H9 (cell line): ENCODE measurements at places on chromosomes 2 and 18.

DNA sequence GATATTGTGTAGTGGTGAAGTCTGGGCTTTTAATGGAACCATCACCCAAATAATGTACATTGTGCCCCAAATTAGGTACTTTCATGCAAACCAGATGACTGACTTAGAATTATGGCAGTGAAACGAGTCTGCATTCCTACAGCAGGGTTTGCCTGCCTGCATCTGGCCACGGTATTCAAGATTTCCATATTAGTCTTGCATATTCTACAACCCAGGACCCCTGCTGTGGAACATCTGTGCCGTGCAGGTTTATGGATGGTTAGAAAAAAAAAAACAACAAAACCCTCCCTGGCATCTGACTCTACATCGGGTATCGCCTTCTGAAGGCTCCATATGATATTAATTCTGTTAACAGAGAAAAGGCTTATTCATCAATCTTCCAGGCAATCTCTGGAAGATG, 394.8 kb downstream of the DCDC2C start:
- no peak for DNase-seq

GRCh38 chr2:240721596-240722180, 30.0 kb downstream of the AQP12A start:
- DNase-seq = no peak

- DNase-seq = no peak
These were observed 844.9 kb upstream of the CRIM1 start for GRCh38 chr2:35510636-35511035.

- DNase-seq = peak; percentile 83
These were observed 532 bp upstream of the YES1 start for GRCh38 chr18:812376-813171.

- peak; percentile 62 for DNase-seq
These were observed 193.4 kb downstream of the TDRD15 start for GRCh38 chr2:21317131-21317530.

DNA sequence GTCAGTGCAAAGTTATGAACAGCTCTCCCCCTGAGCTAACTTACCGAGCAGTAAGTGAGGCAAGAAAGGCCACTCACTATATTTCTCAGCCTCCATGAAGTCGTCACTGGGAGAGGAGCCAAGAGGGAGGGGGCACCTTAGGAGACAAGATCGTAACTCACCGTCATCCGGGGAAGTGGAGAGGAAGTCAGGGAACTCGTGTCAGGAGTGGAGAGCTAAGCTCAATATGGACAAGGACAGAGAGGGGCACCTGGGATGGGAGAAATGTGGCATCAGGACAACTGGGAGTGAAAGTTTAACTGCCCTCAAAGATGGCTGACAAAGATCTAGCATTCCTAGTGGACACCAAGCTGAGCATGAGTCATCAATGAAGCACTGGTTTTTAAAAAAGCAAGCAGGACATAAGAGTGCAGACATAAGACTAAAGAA, 37.1 kb downstream of the BCL11A start:
- DNase-seq = peak; percentile 16

DNA sequence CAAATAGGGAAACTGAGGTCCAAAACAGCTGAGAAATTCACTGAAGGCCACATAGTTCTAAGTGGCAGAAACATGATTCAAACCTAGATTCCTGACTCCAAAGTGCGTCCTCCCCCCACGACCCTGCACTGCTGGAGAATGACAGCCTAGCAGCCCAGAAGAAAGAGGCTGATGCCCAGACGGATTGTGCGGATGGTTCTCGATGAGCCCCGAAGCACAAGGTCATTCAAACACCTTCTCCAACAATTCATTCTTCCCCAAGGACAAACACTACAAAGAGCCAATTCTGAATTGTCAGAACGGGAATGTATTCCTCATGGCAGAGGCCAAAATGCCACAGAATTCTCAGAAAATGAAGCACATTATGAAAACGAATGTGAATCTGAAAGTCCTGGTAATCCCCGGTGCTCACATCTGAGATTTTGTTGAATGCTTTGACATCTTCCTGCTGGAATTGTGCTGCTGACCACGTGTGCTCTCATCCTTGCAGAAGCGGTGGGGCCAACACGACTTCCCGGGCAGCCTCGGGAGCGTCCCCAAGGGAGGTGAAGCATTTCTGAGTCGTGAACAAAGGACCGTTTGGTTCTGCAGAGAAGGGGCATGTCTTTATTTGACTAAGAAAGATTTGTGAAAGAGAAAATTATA, 337.0 kb downstream of the EIPR1 start:
- DNase-seq = no peak

DNA sequence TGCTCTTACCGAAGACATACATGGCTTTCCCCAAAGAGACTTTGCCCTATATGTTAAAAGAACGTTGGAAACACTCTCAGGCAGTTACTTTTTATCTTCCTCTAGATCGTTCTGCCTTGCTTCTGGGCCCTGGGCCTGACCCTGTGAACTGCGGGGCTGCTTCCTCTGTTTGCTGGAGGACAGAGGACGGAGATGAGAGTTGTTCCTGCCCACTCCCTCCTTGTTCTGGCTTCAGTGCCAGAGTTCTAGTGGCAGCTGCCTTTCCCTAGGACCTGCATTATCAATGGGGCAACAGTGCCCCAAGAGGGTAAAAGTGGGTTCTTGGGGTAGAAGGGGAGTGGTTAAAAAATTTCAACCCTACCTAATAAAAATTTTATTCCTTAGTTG, 6.5 kb upstream of the FN1 start:
- no peak for DNase-seq

DNA sequence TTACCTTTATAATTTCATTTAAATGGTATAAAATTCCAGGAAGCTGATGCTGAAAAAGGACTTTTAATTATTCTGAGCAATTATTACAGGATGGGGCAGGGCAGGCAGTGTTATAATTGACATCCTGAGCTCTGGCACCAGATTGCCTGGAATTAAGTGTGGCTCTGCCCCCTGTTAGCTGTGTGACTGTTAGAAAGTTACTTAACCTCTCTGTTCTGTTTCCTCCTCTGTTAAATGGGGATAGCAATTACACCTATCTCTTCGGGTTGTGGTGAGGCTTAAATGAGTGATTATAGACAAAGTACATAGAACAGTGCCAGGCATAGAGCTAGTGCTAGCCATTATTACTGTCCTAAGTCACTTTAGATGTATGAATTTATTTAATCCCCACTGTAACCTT, 327.3 kb downstream of the SMAD2 start:
- DNase-seq = no peak

DNA sequence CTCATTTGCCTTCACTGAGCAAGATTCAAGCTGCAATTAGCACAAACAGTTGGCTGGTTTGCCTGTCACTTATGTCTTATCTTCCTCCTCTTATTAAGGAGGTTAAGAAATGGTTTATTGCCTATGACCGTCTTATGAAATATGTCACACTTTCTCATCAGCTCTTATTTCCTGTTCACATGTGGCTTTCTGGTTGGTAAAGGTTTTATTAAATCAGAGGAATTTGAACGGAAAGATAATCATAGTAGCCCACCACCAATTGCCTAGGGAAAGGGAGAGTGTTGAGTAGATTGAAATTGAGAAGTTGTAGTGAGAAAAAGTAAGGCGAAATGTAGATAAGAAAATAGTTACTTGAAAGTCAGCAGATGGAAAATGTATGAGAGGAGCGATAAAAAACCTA, 4.2 kb upstream of the IL1R1 start:
- DNase-seq = no peak

- DNase-seq = no peak
These were observed 45.6 kb upstream of the PCBP1 start for GRCh38 chr2:70041663-70042062.

- DNase-seq = no peak
These were observed 1.2 kb upstream of the MAPRE3 start for GRCh38 chr2:26969077-26969844.

GRCh38 chr18:79258447-79258846, 137.3 kb upstream of the NFATC1 start:
- no peak for DNase-seq

DNA sequence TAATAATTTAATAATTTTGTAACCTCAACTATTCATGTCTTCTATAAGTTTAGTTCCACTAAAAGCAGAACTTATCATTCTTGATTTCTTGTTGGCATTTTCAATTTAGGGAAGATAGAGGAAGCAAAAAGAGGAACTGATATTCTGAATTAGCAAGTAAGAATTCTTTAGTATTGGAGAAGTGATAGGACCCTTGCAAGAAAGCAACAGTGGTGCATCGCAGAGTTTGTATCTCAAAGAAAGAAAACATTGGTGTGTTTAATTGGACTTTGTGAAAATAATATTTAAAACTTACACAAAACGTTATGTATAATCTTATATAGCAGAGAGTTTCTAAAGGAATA, 36.5 kb upstream of the TNFRSF11A start:
- DNase-seq = no peak

GRCh38 chr2:18404708-18405107, 155.7 kb downstream of the RDH14 start:
- no peak for DNase-seq

DNA sequence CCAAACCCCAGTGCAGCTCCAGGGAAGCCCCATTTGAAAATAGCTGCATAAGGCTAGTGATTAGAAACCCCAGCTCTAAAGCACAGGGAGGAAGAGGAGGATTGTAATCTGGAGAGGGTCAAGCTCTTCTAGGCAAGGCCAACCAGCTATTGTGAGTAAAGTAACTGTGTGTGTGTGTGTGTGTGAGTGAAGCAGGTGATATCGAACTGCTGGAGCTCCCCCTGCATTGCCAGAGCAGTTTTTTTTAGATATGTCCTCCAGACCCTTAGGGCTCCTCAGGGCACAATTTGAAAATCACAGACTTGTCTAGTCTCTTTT, 177.4 kb upstream of the NABP1 start:
- DNase-seq = no peak

GRCh38 chr2:6557737-6558136, 308.0 kb downstream of the CMPK2 start:
- no peak for DNase-seq

DNA sequence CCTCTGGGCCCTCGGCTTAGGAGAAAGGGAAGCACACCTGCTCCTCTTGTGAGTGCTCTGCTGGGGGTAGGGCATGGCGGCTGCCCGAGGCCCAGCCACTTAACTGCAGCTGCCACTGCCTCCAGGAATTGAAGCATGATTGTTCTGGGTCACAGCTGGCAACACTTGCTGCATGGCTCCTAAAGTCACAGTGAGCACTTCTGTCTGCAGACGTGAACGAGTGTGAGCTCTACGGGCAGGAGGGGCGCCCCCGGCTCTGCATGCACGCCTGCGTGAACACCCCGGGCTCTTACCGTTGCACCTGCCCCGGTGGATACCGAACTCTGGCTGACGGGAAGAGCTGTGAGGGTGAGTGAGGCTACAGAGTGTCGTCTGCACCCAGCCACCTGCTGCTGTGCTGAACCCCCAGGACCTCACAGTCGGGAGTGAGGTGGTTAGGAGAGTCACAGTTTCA, 44.4 kb downstream of the FBLN7 start:
- no peak for DNase-seq

GRCh38 chr2:186639939-186640338, 50.1 kb downstream of the ITGAV start:
- no peak for DNase-seq

DNA sequence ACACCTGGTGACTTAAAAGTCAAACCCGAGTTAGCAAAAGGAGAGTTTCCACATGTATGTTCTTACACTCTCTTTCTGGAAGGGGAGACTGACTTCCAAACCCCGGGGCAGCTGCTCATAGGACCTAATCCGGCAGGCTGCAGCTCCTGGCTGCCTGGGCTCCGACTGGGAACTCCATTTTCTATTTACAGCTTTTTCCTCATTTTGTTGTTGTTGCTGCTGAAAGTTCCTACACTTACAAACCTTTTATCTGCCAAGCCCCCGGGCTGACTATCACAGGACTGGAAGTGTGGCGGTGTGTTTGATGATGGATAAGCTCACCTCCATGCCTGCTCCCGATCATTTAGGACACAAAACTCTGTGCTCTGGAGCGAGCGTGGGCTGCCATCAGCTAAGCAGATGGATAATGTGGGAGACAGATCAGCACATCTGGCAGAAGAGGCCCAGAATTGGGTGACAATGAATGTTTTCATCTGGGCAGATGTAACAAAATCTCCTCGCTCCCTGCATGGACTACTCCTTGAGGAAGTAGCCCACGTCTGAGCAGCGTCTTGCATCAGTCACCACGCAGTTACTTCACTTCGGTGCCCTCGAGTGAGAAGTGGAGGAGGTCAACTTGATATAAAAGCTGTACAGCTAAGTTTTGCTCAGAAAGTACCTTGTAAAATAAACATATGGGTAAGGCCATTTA, 114.4 kb upstream of the COPS8 start:
- DNase-seq = no peak

GRCh38 chr2:72696559-72696958, 129.3 kb downstream of the EXOC6B start:
- no peak for DNase-seq

- peak; percentile 57 for DNase-seq
These were observed 340 bp downstream of the SLC40A1 start for GRCh38 chr2:189580241-189580651.
